ENCODE measurements at places on chromosomes 4 and X.
A peak's percentile ranks its signal among the peaks of the same experiment; 100 is the strongest.

DNA sequence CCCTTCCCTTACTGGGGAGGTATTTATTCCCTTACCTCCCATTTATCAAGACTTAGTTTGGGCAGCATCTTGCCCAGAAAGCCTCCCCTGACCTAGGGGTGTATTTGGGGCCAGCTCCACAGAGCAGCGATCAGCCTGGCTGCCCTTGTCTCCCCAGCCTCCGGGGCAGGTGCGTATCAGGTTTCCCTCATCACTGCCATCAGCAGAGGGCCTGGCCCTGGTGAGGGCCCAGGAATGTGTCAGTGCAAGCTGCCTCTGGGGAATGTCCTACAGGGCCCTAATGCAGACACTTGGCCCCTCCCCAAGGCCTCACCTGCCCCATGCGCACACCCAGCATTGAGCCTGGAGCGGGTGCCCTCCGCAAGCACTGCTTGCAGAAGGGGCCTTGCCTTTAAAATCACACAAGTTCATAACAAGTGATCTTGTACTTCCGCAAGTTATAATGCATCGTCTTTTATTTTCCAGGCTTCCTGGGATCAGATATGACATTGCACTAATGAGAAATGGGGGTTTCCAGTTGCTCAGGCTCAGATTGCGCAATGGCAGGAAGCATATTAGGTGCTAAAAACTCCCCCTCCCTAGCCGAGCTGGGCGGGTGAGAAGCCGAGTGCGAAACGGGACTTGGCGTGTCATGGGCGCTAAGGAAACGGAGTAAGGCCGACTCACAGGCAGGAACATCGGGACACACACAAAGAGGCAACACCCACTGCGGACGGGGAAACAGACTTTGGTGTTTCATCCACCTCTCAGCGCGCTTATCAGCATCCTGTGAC, 25.4 kb upstream of the AFAP1 start:
- H3K27me3 ChIP-seq, result no peaks in the 10 kb centered on the region
- H3K27ac ChIP-seq, result no peak overlapping the region
- no peak overlapping the region for H3K4me3 ChIP-seq
- peak; percentile 92 for DNase-seq
- peaks cover 17% of the 10 kb centered on the region for H3K4me1 ChIP-seq
- no peaks in the 10 kb centered on the region for H3K36me3 ChIP-seq

- no peak overlapping the region for H3K4me3 ChIP-seq
- H3K27ac ChIP-seq, result no peak overlapping the region
- no peaks in the 10 kb centered on the region for H3K4me1 ChIP-seq
- no peaks in the 10 kb centered on the region for H3K36me3 ChIP-seq
Observed at GRCh38 chr4:48196758-48197504, 62.9 kb upstream of the TXK start.

- H3K4me3 ChIP-seq, result no peak overlapping the region
- H3K36me3 ChIP-seq, result no peaks in the 10 kb centered on the region
- DNase-seq, result no peak
Observed at GRCh38 chrX:112643721-112644120, 36.0 kb downstream of the LHFPL1 start.

GRCh38 chr4:6024313-6024960, 6.2 kb upstream of the C4orf50 start:
- no peaks in the 10 kb centered on the region for H3K36me3 ChIP-seq
- no peak for DNase-seq
- H3K4me1 ChIP-seq, result no peaks in the 10 kb centered on the region
- no peak overlapping the region for H3K4me3 ChIP-seq
- no peaks in the 10 kb centered on the region for H3K27me3 ChIP-seq

- H3K27me3 ChIP-seq, result no peaks in the 10 kb centered on the region
- no peaks in the 10 kb centered on the region for H3K4me1 ChIP-seq
- no peaks in the 10 kb centered on the region for H3K36me3 ChIP-seq
- DNase-seq, result no peak
- H3K27ac ChIP-seq, result no peak overlapping the region
Observed at GRCh38 chr4:79185526-79186045, 140.3 kb downstream of the NAA11 start.

DNA sequence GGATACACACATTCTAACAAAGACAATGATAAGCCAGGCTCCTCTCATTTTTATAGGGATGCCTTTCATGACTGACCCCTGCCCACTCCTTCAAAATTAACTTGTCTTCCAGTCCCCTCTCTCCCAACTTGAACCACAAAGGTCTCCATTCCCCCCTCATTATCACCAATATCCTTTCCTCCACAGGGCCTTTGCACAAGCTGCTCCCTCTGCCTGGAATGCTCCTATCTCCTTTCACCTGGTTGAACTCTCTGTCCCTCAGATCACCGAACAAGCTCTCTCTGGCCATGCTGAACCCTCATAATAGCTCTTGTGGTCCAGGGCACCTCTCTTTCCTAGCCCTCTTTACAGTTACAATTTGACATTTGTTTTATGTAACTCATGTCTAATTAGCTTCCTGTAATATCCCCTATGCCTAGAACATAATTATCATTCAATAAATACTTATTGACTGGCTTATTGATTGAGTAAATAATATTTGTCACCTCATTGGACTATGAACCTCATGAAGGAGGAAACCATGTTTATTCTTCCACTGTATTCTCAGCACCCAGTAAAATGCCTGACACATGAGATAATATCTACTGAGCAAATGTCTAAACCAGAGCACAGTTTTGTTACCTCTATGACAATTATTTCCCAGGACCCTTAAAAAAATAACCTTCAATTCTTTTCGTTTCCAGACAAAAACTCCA, 266.3 kb upstream of the RASGEF1B start:
- H3K36me3 ChIP-seq, result no peaks in the 10 kb centered on the region
- peaks cover 2% of the 10 kb centered on the region for H3K4me1 ChIP-seq
- no peak overlapping the region for H3K27ac ChIP-seq
- H3K4me3 ChIP-seq, result no peak overlapping the region
- H3K27me3 ChIP-seq, result no peaks in the 10 kb centered on the region

GRCh38 chrX:68463880-68464279, 30.6 kb upstream of the OPHN1 start:
- DNase-seq, result no peak
- no peaks in the 10 kb centered on the region for H3K36me3 ChIP-seq
- no peak overlapping the region for H3K4me3 ChIP-seq
- H3K27ac ChIP-seq, result no peak overlapping the region
- H3K27me3 ChIP-seq, result no peaks in the 10 kb centered on the region

DNA sequence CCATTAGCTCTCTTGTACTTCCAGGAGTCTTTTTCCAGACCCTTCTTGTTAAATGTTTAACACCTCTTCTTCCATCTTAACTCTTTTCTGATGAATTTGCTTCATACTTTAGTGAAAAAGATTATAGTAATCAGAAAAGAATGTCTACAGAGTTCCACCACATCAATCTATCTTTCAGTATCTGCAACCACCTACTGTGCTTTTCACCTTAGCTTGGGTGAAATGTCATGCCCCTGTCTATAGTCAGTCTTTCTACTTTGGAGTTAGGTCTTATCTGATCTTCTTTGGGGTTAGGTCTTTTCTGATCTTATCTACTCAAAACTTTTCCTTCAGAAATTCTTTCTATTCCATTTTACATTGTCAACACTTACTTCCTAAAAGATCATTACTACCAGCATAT, 1310.2 kb downstream of the PCDH7 start:
- no peak overlapping the region for H3K4me3 ChIP-seq
- no peaks in the 10 kb centered on the region for H3K36me3 ChIP-seq
- H3K27ac ChIP-seq, result no peak overlapping the region

DNA sequence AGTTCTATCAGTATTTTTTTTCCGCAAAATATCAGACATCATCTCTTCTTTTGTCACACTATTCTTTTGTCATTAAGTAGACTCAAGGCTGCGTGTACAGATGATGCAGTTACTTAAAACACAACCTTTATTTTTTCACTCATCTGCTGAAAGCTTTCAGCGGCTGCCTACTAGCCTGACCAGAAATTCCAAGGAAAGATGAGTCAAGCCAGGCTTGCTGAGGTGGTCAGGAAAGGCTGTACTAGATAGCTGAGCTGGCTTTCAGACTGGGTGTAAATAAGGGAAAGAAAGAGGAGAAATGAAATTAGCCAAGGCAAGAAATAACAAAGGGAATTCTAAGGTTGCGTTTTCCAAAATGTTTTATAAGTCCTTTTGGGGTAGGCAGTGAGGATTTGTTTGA, 17.9 kb downstream of the STK26 start:
- H3K4me3 ChIP-seq, result no peak overlapping the region
- no peaks in the 10 kb centered on the region for H3K4me1 ChIP-seq
- H3K27me3 ChIP-seq, result no peaks in the 10 kb centered on the region
- no peak overlapping the region for H3K27ac ChIP-seq
- H3K36me3 ChIP-seq, result no peaks in the 10 kb centered on the region

DNA sequence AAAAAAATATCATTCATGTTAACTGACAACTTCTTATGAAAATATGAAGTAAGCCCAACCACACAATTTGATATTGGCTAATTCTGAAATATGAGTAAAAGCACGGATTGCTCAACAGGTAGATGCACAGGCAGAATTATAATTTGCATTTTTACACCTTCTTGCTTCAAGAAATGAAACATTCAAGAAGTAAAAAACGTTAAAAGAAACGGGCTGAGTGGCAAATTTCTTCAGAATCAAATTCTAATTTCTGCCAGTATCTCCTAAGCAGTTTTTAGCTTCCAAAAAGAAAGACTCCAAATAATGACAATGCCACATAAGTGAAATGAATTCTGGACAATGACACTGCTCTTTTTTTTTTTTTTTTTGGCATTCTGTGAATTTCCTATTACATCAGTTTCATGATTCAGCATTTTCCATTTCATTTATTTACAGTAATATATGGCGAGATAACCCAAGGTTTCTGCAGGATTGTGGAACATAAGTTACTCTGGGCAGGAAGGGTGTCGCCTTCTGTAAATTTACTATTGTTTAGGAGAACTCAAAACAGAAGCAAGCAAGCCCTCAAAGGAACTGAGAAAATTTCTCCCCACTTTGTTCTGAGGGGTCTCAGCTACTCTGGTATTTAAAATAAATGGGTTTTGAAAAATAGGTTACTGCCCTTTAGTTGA, 1.4 kb downstream of the SEL1L3 start:
- H3K4me1 ChIP-seq, result peaks cover 10% of the 10 kb centered on the region
- H3K36me3 ChIP-seq, result no peaks in the 10 kb centered on the region
- DNase-seq, result no peak

DNA sequence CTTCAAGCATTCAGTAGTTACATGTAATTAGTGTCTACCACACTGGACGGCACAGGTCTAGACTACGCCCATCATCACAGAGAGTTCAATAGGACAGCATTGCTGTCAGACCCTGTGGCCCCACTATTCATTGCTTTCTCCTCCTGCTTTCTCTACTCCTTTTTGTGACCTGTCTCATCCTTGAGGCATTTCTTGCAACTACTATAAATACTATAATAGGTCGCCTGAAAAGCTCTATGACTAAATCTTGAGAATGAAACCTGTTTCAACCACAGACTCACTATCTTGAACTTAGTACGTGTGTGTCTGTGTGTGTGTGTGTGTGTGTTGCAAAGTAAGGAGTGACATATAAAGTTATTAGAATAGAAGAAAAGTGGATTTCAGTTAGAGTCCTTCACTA, 252.9 kb upstream of the KLF3 start:
- H3K27me3 ChIP-seq, result no peaks in the 10 kb centered on the region
- H3K27ac ChIP-seq, result no peak overlapping the region
- no peaks in the 10 kb centered on the region for H3K36me3 ChIP-seq
- no peaks in the 10 kb centered on the region for H3K4me1 ChIP-seq
- no peak for DNase-seq
- H3K4me3 ChIP-seq, result no peak overlapping the region

GRCh38 chrX:131277543-131278136, 11.5 kb downstream of the IGSF1 start:
- DNase-seq, result no peak
- no peaks in the 10 kb centered on the region for H3K27me3 ChIP-seq
- no peak overlapping the region for H3K4me3 ChIP-seq

DNA sequence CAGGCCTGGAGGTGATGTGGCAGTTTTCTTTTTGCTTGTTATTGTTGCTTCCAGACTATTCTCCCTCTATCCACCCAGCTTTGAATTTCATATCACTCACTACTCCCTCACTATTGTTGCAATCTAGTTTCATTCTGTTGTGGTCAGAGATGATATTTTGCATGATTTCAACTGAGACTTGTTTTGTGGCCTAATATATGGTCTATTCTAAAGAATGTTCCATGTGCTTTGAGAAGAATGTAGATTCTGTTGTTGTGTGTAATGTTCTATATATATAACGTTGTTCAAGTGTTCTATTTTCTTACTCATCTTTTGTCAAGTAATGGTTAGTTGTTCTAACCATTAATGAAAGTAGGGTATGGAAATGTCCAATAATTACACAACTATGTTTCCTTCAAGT, 59.0 kb downstream of the THOC2 start:
- no peaks in the 10 kb centered on the region for H3K27me3 ChIP-seq
- no peak overlapping the region for H3K4me3 ChIP-seq
- DNase-seq, result no peak
- no peaks in the 10 kb centered on the region for H3K4me1 ChIP-seq
- peaks cover 6% of the 10 kb centered on the region for H3K36me3 ChIP-seq

- no peaks in the 10 kb centered on the region for H3K4me1 ChIP-seq
- no peak for DNase-seq
- no peaks in the 10 kb centered on the region for H3K36me3 ChIP-seq
Observed at GRCh38 chr4:77093401-77093800, 17.6 kb upstream of the CCNI start.

- H3K27me3 ChIP-seq, result no peaks in the 10 kb centered on the region
- H3K36me3 ChIP-seq, result no peaks in the 10 kb centered on the region
- no peaks in the 10 kb centered on the region for H3K4me1 ChIP-seq
- no peak overlapping the region for H3K27ac ChIP-seq
Observed at GRCh38 chr4:154953691-154954090, 172.6 kb downstream of the RBM46 start.

DNA sequence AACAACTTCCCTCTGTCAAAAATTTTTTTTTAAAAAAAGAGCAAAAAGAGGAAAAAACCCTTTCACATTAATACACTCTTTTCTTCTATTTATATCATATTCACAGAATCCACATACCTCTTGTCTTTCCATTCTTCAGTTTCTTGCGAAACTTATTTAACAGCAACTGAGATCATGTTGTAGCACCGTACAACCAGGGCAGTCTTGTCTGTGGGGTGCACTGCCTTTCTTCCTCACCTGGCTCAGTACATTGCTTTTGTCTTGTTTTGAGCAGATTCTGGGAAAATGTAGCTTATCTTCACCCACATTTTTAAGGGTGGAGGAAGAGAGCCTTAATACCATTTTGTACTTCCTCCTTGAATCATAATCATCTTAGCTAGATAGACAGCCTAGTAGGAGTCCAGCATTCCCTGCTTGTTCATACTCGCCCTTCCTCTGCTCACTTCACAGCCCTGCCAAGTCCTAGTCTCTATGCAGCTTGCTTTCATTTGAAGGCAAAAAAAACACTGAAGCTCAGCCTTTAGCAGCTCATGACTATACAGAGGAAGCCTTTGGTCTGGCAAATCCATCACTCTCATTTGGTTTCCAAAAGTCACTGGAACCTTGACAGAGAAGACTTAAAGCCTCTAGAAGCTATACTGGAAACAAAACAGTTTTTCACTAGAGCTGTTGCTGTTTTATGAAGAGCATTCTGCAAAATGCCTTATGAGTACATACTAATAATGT, 140.6 kb upstream of the BANK1 start:
- no peak overlapping the region for H3K27ac ChIP-seq
- no peaks in the 10 kb centered on the region for H3K27me3 ChIP-seq
- H3K4me3 ChIP-seq, result no peak overlapping the region
- H3K36me3 ChIP-seq, result no peaks in the 10 kb centered on the region
- peaks cover 6% of the 10 kb centered on the region for H3K4me1 ChIP-seq

GRCh38 chrX:138794246-138794645, 82.7 kb upstream of the FGF13 start:
- no peaks in the 10 kb centered on the region for H3K4me1 ChIP-seq
- H3K4me3 ChIP-seq, result no peak overlapping the region
- H3K36me3 ChIP-seq, result no peaks in the 10 kb centered on the region

- no peak overlapping the region for H3K27ac ChIP-seq
- no peaks in the 10 kb centered on the region for H3K27me3 ChIP-seq
- no peaks in the 10 kb centered on the region for H3K4me1 ChIP-seq
- H3K36me3 ChIP-seq, result no peaks in the 10 kb centered on the region
- no peak for DNase-seq
Observed at GRCh38 chrX:4588893-4589292, 875.4 kb upstream of the PRKX start.
